ENCODE measurements at places on chromosomes 1 and 21.
A peak's percentile ranks its signal among the peaks of the same experiment; 100 is the strongest.

DNA sequence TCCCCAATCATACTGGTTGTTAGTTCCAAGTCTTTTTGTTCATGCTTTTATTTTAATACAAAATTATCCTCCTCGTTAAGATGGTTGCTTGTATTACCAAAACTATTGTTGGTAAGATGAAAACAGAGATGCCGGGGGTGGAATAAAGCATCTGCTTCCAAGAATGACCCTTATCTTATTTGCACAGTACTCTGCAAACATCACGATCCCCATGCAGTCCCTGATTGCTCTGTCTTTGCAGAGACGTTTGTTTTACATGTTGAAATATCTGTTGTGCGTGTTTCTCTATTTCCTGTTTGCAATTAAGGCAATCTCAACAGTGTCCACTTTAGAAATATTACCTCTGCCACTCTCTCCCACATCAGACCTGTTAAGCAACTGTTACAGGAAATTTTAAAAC is 141.3 kb upstream of the NCAM2 start:
- DNase-seq, result no peak

- DNase-seq, result peak; percentile 33
These were observed 19.5 kb downstream of the TSPAN2 start for GRCh38 chr1:115069659-115070308.

DNA sequence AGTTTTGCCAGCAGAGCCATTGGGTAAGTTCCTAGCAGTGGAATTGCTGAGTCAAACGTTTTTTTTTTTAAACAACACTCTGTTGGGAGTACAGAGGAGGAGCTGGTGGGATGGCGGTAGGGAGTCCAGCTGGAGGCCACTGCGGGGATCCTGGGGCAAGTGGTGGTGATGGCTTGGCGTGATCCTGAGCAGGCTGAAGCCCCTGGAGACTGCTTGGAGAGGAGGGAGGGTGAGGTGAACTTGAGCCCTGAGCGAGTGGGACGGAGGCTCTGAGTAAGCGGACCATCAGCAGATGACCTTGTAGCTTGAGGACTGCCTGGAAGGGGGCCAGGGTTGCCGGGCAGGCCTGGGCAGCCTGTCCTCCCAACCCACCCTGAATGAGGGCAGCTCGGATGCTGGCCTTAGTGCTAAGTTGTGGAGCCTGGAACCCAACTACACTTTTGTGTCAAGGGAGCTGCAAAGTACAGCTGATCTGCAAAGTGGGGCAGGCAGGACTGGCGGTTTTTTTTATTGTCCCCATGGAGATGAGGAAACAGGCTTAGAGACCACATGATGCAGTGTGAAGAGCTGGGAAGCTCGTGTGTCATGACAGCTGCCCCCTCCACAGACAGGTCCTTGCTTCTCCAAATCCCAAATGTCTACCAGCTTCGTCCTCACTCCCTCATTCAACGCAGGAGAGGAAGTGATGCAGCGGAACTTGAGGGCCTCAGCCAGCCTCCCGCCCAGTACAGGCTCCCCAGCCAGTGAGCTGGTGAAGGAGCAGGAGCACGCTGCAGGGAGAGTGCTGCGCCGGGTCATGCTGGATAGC is 20.2 kb downstream of the MRPL37 start:
- DNase-seq, result no peak

DNA sequence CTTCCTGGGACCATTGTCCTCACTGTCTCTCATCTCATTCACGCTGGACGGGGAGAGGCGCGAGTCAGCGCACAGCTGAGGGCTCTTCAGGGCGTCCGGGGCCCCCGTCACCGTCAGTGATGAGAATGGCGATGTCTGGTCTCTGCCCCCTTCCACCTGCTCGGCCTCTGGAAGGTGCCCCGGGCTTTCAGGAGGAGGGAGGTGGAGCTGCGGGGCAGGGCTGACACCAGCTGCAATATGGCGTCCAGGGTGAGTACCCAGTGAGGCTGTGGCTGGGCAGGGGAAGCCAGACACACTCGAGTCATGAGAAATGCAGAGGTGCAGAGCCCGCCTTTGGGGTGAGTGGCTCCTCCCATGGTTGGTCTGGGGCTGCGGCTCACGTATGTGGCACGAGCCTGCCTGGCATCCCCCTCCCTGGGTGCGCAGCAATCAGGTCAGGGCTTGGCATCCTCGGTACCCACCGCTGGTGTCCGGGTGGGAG is 15.1 kb downstream of the MORN1 start:
- DNase-seq, result no peak

GRCh38 chr1:115854005-115854404 is 13.1 kb upstream of the NHLH2 start:
- no peak for DNase-seq

- no peak for DNase-seq
These were observed 70.7 kb upstream of the ZNF644 start for GRCh38 chr1:91092503-91092902.

- DNase-seq, result no peak
These were observed 106.2 kb downstream of the CENPF start for GRCh38 chr1:214709241-214709640.

DNA sequence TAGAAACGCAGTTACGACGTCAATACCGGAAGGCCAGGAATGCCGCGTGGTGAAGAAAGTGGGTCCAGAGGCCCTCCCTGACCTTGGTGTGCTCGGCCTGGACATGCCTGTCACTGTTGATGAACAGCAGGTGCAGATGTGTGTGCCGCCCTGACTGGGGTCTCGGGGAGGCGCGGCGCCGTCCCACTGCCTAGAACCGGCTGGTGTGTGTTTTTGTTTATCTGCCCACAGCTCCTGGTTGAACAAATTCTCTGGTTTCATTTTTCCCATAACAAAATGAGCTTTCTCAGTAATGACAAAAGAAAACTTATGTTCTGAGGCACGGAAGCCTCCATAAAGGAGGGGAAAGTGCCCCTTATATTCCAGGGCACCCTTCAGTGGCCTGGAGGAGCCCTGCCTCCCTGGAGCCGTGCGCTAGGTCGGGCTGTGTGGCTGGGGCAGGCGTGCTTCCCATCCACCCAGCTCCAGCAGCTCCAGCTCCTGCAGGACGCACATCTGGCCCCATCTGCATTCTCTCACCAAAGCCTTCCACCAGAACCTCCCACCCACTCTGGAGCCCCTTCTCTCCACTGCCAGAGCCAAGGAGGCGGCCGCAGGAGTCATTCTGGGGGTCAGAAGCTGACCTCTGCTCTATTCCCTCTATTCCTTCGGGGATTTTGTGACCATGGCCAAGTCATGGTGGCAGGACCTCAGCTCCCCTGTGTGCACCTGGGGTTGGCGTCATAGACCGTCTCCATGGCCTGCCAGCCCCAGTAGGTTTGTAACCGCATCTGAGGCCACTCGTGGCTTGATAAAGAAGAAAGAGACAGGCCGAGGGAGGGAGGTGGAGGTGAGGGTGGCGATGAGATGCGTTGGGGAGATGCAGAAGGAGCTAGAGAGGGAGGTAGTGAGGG is 20.1 kb upstream of the COL18A1 start:
- no peak for DNase-seq

DNA sequence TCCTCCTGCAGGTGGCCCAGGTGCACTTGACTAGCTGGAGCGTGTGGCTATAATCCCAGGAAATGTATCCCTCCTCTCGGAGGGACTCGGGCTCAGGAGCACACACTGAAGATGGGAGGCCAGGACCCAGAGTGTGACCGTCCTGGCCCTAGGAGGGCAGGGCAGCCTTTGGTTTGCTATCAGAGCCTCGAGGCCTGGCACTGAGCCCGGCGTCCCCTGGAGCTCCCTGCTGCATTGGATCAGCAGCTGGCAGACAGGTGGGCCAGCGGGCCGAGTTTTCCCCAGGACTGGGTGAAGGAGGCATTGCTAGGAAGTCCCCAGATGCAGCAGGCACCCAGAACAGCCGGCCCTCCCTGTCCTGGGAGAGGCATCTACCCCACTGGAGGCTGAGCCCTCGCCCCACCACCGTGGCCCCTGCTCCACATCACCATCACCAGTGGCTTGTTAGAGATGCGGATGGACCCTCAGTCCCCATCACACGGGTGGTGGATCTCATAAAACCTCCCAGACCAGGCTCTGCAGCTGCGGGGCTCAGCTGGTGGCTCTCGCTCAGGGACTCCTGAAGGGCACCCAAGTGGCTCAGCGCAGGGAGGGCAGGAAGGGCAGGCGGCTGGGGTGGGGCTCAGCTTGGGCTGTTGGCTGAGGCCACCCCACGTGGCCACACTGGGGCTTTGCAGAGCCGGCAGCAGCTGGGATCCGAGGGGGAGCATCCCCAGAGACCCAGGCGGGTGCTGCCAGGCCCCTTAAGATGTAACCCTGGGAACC is 32.7 kb upstream of the POFUT2 start:
- no peak for DNase-seq

GRCh38 chr1:226764533-226764932 is 25.5 kb upstream of the ITPKB start:
- DNase-seq, result no peak

- DNase-seq, result no peak
These were observed 250.3 kb upstream of the SGIP1 start for GRCh38 chr1:66283622-66284041.
